Fibroblast of skin of right quadriceps (primary cell): ENCODE measurements at places on chromosomes 2 and 18.

- DNase-seq: no peak
Measured at GRCh38 chr2:181312515-181312927, 144.7 kb upstream of the ITGA4 start.

DNA sequence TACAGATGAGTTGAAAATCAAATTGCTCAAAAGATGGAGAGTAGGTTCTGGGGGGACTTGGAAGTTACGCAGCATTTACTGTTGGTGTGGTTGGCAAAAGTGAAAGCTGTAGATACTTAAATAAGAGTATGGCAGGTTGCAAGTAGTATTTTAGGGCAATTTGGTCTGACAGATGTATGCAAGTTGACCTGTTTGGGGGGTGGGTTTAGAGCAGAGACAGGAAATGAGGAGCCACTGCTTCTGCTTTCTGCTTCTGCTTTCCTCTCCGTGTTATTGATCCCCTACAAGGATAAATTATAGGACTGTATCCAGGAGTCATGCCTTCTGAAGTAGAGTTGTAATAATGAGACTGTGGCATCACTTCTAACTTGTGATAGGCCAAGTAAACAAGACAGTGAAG lies 71.2 kb downstream of the EPAS1 start:
- no peak for DNase-seq

GRCh38 chr2:11435036-11435435 lies 30.9 kb downstream of the E2F6 start:
- no peak for DNase-seq

GRCh38 chr18:80175451-80176204 lies 66.6 kb downstream of the ADNP2 start:
- DNase-seq: no peak

GRCh38 chr18:61898640-61899101 lies 5.9 kb upstream of the RNF152 start:
- DNase-seq: peak; percentile 27

DNA sequence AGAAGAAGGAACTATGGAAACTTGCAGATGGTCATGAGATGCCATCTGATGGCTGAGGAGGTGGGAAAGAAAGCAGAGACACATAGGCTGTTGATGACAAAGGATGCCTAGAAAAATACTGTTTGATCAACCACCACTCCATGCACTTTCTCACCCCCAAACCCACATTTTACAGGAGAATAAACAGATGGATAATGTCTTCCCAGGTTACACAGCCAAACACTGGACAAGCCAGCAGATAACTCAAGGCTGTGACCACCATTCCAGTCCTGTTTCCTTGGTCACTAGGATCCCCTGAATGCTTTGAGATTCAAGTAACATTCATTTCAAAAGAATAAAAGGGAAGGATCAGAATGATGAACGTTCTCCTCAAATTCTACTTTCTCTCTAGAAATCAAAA lies 733.0 kb upstream of the SOX11 start:
- DNase-seq: no peak

GRCh38 chr2:54609647-54610046 lies 113.8 kb upstream of the EML6 start:
- no peak for DNase-seq

GRCh38 chr2:2333076-2333475 lies 2.0 kb upstream of the MYT1L start:
- DNase-seq: no peak

DNA sequence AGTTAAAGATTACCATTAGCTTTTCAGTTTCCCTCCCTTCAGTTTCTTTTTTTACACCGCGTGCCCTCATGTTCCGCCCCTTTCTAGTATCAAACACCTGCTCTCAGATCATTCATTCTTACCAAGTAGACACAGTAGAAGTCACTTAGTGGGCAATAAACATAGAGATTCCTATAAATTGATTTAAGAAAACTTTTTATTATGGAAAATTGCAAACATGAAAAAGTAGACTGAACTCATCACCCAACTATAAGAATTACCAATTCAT lies 21.2 kb upstream of the CNRIP1 start:
- DNase-seq: no peak

DNA sequence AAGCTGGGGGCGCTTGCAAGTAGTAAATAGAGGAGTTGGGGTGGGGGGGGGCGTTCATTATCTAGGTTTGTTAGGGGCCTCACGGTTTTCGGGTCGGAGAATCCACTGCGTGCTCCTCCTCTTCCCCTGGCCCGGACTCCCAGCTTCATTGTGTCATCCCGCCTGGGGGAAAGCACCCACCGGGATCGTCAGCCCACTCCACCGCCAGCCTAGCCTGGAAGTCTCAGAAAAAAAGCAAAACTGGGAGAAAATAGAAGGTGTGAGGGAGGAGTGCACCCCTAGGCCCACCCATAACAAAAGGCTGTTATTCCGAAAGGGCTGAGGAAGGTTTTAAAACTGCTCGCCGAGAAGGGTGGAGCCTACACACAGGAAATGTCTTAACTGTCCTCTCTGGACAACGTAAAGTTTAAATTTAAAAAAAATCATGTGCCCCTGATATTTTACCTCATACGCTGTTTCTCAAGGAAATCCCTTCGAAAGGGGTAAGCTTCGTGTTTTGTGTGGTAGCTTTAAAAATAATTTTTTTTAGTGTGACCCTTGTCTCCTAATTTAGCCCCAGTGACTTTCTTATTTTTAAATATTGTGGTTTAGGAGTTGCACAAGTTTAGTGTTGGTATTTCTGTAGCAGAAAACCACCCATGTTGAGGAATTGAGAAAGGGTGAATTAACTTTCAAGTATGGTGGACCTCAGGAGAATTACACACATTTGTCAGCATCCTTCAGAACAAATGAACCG lies 104.2 kb downstream of the SPTBN1 start:
- peak; percentile 85 for DNase-seq

DNA sequence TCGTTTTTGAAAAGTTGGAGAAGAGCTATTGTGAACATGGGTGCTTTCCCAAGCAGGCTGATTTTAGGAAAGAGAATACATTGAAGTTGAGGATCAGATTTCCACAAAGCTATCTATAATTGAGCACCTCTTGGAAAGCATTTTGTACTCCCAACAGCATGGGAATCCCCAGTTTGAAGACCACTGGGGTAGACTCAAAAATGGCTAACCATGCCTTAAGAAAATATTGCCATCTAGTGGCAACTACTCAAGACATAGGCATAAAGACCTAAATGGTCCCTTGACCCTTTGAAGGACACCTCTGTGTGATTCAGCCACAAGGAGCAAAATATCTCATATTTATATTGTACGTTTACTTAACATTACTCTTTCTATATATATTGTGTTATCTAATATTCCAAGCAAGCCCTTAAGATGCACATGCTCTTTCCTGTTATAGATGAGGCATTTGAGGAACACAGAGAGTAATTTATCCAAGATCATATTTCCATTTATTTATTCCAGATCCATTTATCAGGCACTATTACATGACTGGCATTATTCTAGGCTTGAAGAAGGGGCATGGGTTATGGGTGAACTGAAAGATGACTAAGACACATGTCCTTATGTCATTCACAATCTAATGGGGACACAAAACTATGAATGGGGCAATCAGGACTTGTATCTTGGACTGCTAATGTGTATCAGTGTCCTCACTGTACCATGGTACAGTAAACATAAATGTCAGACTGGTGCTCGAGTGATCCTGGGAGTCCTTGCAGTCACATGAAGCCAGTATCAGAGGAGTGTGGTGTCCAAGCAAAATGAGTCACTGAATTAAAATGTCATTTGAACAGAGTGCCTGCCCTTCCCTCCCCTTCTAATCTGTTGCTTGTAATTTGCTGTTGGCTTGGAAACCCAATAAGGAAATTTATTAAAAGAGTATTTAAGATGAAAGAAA lies 121.0 kb upstream of the XPO1 start:
- peak; percentile 42 for DNase-seq

DNA sequence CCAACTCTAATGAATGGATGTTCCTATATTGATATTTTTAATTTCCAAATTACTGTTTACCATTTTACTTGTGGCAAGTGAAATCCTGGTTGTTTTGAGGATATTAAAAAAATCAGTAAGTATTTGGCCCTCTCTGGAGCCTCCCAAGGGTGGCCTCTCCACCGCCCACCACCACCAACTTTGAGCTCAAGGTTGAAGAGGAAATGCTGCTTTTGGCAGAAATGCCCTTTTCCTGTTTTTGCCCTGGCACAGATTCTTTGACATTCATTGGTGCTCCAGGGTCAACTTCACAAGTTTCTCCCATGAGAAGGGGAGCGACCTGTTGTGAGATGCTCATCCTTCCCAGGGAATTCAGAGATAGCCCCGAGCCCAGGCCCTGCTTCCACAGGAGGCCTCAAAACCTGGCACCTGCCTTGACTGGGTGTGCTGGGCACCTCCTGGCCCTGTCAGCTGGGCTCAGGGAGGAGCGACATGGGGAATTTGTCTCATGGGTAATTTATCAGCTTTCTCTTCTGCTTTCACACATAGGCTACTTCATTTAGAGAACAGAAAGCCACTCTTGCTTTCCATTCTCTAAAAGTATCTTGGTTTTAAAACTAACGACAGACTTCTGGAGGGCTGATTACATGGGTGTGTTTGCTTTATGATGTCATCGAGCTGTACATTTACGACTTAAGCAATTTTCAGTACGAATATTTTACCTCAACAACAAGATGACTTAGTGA lies 6.9 kb downstream of the CD8A start:
- DNase-seq: no peak

GRCh38 chr2:19059076-19059475 lies 299.3 kb downstream of the OSR1 start:
- DNase-seq: no peak

DNA sequence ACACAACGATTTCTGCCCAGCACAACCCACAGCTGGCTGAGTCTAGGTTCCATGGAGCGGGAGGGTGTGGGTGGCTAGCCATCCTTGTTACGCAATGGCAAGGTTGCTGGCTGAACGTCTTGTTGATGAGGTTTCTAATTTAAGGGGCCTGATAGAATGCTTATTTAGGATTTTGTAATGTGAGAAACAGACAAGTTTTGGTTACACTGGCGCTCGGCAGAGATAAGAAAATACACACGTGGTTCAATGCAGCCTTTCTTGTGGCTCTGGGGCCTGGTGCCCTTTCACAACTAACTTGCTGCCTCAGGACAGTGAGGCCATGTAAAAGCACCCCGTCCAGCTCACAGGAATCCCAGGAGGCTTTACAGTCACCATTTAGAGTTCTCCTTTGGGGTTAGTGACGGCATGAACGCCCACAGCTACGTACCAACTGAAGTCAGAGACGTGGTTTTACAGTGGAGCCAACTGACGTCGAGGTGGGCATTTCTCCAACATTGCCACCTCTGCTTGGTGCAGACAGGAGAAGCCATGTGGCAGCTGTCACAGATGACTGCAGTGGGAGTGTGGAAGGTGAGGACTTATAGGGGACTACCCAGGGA lies 29.7 kb upstream of the PIEZO2 start:
- DNase-seq: peak; percentile 27

DNA sequence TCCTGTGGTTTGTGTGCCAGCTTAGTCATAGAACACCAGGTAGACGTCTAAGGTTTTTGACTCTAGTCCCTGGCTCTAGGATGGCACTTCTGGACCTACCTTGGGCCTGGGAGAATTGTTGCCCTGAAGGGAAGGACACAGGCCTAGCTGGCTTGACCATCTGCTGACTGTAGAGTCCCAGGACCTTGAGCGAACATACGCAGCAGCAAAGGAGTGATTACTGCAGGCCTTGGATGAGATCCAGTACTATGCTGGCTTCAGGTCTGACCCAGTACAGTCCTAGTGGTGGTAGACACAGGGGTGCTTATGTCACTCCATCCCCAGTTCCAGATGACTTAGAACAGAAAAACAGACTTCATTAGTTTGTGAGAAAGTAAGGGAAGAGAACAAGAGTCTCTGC lies 37.7 kb downstream of the ST8SIA3 start:
- DNase-seq: no peak

- DNase-seq: peak; percentile 41
Measured at GRCh38 chr2:206164261-206164862, 4.7 kb downstream of the EEF1B2 start.

GRCh38 chr2:151252646-151253045 lies 9.0 kb downstream of the RBM43 start:
- DNase-seq: no peak

DNA sequence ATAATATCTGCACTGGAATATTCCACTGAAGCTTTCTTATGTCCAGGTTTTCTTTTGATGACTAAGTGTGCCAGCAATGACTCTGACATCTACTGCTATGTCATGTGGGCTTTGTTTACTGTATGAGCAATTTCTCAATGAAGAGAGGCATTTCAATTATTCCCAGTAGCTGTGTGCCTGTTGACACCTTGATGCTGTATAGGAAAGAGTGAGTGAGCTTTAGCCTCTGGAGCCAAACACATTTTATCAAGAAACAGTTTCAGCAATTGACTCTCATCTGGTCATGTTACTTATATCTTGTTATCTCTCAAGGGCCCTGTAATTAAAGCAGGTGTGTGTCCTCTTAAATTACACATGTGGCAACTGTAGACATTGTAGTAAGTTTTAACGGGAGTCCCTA lies 493.2 kb upstream of the FANCL start:
- peak; percentile 7 for DNase-seq

- peak; percentile 20 for DNase-seq
Measured at GRCh38 chr18:49161627-49162026, 210.9 kb upstream of the SMAD7 start.

- DNase-seq: peak; percentile 96
Measured at GRCh38 chr2:28080911-28081310, 190.4 kb downstream of the BABAM2 start.

DNA sequence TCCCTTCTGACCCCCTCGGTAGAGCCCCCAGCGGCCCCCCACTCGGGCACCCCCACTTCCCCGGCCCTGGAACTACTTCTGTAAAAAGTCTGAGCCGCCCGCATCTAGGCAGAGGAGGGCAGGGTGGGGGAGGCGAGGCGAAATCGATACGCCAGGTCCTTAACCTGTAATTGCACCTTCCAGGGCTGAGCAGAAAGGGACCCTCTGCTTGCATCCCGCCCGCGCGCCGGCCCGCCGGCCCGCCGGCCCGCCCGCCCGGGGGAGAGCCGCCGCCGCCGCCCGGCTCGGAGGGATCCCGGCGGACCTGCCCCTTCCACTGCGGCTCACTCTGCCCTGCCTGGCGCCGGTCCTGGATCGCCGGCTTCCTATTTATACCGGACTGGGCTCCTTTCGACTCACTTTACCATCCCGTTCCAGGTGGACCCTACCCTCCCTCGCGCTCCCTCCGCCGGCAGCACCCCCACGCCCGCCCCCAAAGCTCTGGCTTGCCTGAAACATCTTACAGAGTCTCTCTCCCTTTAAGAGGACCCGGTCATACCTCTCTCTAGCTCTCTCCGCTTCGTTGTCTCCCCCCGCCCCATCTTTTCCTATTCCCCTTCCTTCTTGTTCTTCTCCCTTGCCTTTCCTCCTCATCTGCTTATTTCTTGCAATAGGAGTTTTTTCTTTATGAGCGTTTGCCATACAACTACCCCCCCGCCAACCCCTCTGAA lies 797 bp downstream of the KLHL14 start:
- no peak for DNase-seq

DNA sequence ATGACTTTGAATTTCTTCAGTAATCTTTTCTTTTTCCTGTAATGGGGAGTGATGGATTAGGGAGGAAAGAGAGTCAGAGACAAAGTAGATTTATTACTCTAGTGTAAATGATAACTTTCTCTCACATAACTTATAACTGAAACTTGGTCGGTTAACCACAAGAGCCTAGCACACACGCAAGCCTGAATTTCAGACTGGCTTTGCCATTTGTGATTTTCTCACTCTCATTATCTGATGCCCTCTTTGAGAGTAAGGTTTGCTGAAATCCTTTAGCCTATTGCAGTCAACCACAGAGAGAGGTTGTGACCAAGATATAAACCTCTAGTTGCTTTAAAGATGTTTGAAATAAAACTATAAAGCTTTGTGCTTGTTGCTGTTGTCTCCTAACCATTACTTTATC lies 117.9 kb upstream of the NETO1 start:
- no peak for DNase-seq
